BE2C (cell line): ENCODE measurements at places on chromosomes 3 and 15.

DNA sequence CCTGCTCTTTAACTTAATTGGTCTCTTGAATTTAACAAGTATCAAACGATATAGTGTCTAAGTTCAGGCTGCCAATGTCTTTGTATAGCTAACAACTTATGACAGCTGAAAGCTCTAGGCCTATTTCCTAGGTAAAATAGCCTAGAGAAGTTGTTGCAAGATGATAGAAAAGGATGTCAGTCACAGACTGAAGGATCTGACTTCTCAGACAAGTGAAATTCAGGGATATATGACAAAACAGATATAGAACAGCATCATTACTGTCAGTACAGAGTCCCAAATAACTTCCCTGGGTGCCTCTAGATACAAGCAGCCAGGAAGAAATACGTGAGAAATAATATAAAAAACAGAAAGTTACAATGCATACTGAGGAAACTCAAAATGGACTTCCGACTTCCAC lies 26.7 kb downstream of the C3orf70 start:
- no peak for DNase-seq

DNA sequence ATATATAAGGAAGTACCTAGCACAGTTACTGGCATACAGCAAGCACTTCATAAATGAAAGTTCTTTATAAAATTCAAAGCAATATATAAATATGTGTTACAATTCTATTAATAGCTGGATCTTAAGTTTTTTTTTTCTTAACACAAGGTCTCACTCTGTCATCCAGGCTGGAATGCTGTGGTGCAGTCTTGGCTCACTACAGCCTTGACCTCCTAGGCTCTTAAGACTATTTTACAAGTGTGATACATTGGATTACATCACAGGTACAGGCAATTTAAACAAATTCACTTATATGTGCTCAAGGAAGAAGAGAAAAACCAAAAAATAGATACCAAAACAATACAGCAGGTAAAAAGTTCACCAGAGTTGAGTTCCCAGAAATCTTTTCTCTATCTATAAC lies 60.6 kb downstream of the ZNF280D start:
- DNase-seq = no peak

GRCh38 chr15:39685999-39686613 lies 96.5 kb downstream of the FSIP1 start:
- peak; percentile 57 for DNase-seq

GRCh38 chr3:128969993-128970739 lies 23.7 kb downstream of the CFAP92 start:
- DNase-seq = peak; percentile 54

GRCh38 chr3:99458013-99458412 lies 180.4 kb upstream of the COL8A1 start:
- DNase-seq = no peak

DNA sequence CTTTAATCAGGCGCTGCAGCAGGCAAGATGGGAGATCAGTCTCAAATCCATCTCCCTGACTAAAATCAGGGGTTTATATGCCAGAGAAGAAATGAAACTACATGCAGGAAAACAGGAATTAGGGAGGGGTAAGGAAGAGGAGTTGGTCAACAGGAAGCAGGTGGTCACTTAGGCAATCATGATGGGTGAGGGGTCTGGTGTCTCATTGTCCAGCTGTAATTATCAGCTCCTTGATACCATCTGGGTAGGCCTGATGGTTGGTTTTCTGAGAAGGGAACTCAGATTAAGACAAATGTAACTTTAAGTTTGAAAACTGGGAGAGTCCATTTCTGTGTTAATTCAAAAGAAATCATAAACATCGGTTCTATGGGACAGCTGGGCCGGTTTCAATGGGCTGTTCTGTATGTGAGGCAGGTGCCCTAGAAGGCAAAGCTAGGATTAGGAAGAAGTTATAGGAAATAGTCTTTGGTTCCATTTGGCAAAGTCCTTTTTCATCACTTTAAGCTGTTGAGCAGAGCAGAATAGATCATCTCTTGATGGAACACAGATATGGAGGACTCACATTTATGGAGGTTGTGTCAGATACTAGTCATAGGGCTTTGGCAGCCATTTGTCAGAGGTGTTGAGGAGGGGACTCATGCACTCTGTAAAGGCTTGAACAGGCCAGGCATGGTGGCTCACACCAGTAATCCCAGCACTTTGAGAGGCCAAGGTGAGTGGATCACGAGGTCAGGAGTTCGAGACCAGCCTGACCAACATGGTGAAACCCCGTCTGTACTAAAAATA lies 149.4 kb downstream of the VGLL4 start:
- no peak for DNase-seq

DNA sequence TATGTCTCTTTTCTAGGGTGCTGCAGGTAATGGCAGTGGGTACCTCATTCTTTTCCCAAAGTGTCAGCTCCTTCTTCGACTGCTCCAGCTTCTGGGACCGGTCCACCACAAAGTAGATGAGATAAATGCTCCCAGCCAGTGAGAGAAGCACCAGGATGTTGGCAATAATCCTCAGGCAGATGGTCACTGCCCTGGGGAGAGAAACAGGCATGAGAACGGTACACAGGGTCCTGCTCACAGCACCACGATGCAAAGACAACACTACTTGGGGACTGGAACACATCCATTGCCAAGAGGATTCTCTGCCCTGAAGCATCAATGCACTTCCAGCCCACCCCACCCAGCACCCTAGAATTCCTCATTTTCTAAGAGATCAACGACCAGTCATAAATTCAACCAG lies 22.4 kb downstream of the TMC3 start:
- no peak for DNase-seq

GRCh38 chr3:33798113-33798417 lies 365 bp upstream of the PDCD6IP start:
- DNase-seq = no peak

DNA sequence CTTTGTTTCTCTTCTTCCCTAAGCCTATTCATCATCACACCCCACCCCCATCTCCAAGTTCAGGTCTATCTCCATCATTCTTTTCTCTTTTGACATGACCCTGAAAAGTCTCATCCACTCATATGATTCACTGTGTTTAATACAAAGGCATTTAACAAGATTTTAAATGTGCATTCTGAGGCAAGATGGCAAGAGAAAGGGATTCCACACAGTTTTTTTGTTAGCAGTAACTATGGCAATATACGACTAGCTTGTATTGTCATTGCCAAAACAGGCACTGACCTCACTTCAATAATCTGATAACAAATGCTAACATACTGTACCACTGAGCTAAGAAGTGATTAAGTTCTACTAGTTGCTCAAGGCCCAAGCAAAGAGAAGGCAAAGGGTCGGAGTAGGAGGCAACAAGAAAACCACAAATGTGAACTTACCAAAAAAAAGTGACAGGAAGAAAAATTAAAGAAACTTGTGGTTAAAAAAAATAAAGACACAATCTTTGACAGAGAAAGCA lies 53.2 kb downstream of the FBN1 start:
- DNase-seq = no peak

- DNase-seq = peak; percentile 46
These were observed 808 bp downstream of the BCL6 start for GRCh38 chr3:187744169-187745151.

DNA sequence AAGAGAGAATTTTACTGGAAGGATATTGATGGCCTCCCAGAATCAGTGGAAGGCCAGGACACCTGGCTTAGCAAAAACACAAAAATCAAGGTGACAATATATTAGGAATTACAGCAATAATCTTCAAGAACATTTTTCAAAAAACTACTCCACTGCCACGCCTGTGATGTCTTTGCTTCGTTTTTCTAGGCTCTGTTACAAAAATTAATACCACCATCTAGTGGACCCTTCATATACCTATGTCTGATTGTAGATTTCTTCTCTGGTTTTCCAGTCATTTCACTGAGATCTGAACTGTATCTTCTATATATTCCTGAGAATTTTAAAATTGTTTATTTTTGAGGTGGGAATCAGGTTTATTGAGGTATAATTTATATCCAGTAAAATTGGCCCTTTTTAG lies 5.6 kb upstream of the SLC33A1 start:
- no peak for DNase-seq

GRCh38 chr15:99250001-99250400 lies 620 bp upstream of the TTC23 start:
- no peak for DNase-seq

GRCh38 chr3:172296248-172296974 lies 151.8 kb downstream of the GHSR start:
- DNase-seq = no peak

DNA sequence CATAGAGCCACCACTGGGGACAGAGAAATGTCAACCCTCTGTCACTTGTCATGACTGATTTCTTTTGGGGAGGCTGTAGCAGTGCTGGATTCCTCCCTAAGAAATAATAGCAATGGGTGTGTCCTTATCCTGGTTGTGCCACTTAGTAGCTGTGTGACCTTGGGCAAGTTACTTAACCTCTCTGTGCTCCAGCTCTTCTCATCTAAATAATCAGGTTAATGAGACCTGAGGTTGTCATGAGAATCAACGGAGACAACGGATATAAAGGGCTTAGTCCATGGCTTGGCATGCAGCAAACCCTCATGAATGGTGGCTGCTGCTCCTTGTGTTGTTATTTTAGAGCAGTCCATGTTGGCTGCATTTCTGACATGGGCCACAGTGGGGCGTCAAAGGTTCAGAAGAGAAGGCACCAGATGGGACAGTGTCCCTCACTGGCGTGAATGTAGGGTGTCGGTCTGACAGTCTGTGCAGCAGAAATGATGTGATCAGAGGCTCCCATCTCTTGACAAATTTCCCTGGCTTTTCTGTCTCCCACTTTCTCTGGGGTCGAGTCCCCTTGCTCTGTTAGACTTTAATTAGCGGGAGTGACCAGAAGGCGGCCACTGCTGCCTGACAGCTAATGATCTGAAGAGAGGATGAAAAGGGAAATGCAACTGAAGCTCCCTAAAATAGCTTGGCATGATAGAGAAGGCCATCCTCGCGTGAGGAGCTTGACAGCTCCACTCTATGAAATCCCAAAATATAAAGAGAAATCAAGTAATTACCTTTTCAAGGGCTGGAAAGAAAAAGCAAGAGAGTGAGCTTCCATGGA lies 209.4 kb downstream of the CADPS start:
- DNase-seq = peak; percentile 83

DNA sequence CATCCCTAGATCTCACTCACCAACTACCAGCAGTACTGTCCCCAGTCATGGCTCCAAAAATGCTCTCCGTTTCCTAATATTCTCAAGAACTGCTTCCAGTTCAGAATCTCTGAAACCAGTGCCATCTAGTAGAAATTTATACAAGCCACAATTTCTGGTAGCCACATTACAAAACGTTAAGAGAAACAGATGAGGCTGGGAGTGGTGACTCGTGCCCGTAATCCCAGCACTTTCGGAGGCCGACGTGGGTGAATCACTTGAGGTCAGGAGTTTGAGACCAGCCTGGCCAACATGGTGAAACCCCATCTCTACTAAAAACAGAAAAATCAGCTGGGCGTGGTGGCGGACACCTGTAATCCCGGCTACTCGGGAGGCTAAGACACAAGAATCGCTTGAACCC lies 78.4 kb upstream of the RAD18 start:
- no peak for DNase-seq

GRCh38 chr3:123789760-123790159 lies 94.4 kb downstream of the MYLK start:
- no peak for DNase-seq

DNA sequence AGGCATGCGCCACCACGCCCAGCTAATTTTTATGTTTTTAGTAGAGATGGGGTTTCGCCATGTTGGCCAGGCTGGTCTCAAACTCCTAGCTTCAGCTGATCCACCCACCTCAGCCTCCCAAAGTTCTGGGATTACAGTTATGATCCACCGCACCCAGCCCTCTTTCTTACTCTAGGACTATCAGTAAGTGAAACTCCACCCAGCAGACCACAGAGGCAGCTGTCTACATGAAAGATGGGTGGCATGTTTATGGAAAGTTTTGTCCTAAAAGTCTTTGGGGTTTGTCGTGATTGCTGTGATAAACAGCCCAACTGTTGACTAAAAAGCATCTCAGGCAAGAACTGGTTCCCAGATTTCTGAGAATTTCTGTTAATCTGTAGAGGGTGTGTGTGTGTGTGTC lies 10.9 kb downstream of the ARL6IP5 start:
- DNase-seq = no peak

- DNase-seq = no peak
These were observed 94.0 kb upstream of the UMPS start for GRCh38 chr3:124636101-124636862.

DNA sequence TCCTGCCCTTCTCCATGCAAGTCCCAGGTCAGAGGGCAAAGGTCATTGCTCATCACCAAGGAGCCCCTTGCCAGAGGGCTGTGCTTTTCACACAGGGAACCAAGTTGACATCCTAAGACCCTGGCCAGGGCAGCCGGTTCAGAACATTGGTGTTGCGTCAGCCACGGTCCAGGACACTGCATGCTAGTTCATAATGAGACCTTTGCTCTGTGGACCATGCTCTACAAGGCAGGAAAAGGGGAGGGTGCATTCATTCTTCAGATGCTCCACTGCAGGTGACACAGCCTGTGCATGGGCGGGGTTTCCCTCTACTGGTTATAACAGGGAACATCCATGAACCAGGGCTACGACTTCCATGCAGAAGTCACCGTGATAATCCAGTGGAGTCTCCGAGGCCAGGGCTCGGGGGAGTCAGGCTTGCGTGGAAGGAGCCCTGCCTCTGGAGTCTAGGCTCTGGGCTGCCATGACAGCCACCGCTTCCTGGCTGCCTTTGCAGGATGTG lies 81.6 kb downstream of the OCA2 start:
- peak; percentile 45 for DNase-seq

DNA sequence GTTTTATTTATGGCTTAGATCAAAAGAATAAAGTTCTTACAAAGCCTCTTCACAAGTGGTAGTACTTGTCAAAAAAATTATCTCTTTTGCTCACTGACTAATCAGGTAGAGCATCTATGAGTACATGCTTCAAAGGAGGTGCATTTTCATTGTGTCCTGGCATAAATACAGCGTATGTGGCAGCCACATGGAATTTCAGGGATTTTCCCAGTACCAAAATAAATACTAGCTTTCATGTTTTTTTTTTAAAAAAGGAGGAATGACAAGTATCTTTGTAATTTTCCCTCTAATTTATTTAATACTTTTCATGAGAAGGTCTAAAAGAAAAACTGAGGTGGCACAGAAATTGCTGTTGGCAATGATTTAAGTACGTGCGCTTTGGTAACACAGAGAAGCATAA lies 597.8 kb upstream of the ALCAM start:
- DNase-seq = no peak

DNA sequence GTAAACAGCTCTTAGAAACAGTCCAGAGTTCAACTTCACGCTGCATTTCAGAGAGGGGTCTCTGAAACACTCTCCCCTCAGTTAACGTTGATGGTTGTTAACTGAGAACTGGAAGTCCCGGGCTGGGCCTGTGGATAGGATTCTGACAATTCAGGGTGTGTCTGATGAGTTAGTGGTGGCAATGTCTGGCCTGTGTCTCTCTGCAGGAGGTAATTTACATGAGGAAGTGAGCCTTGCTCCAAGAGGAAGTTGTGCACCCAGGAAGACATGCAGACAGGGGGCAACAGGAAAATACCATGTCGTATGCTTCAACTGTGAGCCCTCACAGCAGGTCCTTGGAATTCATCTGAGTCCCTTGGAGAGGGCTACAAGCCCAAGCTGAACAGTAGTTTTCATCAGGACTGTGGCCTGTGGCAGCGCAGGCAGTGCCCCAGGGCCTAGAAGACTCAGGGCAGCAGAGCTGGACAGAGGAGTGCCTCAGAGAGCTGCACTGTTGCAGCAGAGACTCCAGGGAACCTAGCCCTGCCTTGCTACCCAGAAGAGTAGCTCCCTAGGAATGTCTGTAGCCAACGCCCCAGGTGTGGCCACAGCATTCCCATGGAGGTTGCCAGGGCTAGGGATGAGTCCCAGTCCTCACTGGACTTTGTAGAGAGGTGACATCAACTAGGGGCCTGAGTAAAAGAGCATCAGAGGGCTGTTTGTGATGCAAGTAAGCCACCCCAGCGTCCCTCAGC lies 104.6 kb upstream of the SELENOK start:
- DNase-seq = no peak
